ENCODE measurements at places on chromosomes 3 and 15.
A peak's percentile ranks its signal among the peaks of the same experiment; 100 is the strongest.

GRCh38 chr3:177141899-177142646 lies 55.2 kb downstream of the TBL1XR1 start:
- H3K36me3 ChIP-seq = no peaks in the 10 kb centered on the region
- no peak for DNase-seq
- no peak overlapping the region for H3K27ac ChIP-seq
- H3K4me1 ChIP-seq = peaks cover 4% of the 10 kb centered on the region

GRCh38 chr15:26145796-26146195 lies 282.7 kb upstream of the ATP10A start:
- no peak overlapping the region for H3K27ac ChIP-seq
- no peak overlapping the region for H3K4me3 ChIP-seq
- H3K4me1 ChIP-seq = no peaks in the 10 kb centered on the region
- no peak for DNase-seq

- DNase-seq = no peak
- H3K27ac ChIP-seq = no peak overlapping the region
- H3K27me3 ChIP-seq = peaks cover 7% of the 10 kb centered on the region
- no peak overlapping the region for H3K4me3 ChIP-seq
- H3K4me1 ChIP-seq = no peaks in the 10 kb centered on the region
- no peaks in the 10 kb centered on the region for H3K36me3 ChIP-seq
Observed at GRCh38 chr15:57355259-57355658, 21.0 kb upstream of the CGNL1 start.

- no peak overlapping the region for H3K4me3 ChIP-seq
- no peaks in the 10 kb centered on the region for H3K36me3 ChIP-seq
- H3K27me3 ChIP-seq = peaks cover 2% of the 10 kb centered on the region
- DNase-seq = no peak
- no peak overlapping the region for H3K27ac ChIP-seq
Observed at GRCh38 chr15:37220949-37221670, 120.8 kb upstream of the MEIS2 start.

GRCh38 chr3:139199421-139200010 lies 144.3 kb upstream of the MRPS22 start:
- H3K4me1 ChIP-seq = no peaks in the 10 kb centered on the region
- DNase-seq = no peak
- no peaks in the 10 kb centered on the region for H3K36me3 ChIP-seq
- H3K27ac ChIP-seq = no peak overlapping the region
- no peaks in the 10 kb centered on the region for H3K27me3 ChIP-seq

DNA sequence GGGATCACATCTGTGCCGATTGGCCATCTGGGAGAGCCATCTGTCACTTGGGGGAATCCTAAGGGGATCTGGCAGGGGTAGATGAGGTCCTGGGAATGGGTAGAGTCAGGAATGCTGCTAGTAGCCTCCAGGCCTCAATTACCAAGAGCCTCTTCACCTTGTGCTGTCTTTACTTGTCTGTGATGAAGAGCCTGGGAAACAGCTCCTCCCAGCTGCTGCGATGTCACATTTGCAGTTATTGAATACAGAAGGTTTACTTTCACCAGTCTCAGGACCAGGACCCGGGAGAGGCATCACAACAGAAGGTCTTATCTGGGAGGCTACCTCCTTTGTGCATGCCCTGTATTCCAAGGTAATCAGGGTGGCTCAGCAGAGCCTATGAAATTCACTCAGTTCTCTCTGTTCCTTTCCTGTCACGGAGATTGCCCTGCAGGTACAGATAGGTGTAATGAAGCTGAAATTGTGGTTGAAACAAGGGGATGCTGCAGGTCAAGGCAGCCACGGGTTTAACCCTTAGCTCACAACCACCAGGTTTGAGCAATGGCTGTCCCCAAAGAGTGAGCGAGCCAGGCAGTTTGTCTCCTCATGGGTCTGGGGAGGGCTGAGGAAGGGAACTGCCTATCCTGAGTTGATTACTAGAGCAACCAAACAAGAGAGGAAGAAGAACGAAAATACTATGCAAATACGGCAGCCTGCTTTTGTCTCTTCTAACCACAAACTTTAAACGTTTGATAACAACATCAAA lies 298.9 kb upstream of the RORA start:
- no peak for DNase-seq
- no peaks in the 10 kb centered on the region for H3K4me1 ChIP-seq

- no peaks in the 10 kb centered on the region for H3K4me1 ChIP-seq
- no peak overlapping the region for H3K4me3 ChIP-seq
- no peaks in the 10 kb centered on the region for H3K27me3 ChIP-seq
- DNase-seq = no peak
Observed at GRCh38 chr3:108569336-108569735, 19.9 kb downstream of the CIP2A start.

DNA sequence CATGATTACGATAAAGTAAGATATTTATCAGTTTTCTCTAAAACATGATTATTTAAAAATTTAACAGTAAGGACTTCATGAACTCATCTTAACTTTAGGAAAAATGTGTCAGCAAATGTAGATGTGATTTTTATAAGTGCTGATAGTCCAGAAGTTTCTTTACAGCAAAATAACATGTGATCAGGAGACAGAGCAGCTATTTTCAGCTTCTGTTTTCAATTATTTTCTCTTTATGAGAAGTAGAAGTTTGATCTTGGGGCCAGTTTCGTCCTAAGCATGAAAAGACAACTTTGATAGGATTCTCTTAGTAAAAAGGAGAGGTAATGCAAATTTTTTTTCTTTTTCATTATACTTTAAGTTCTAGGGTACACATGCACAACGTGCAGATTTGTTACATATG lies 96.5 kb upstream of the TSPAN3 start:
- H3K27me3 ChIP-seq = no peaks in the 10 kb centered on the region
- no peak overlapping the region for H3K4me3 ChIP-seq
- no peak for DNase-seq
- H3K4me1 ChIP-seq = peaks cover 10% of the 10 kb centered on the region

- peaks cover 20% of the 10 kb centered on the region for H3K4me1 ChIP-seq
- DNase-seq = no peak
- peaks cover 34% of the 10 kb centered on the region for H3K36me3 ChIP-seq
- H3K4me3 ChIP-seq = no peak overlapping the region
- H3K27ac ChIP-seq = no peak overlapping the region
Observed at GRCh38 chr3:16369276-16369675, 104.3 kb downstream of the OXNAD1 start.

GRCh38 chr3:62169906-62170660 lies 203.3 kb downstream of the FEZF2 start:
- peak; percentile 56 for DNase-seq
- peaks cover 2% of the 10 kb centered on the region for H3K36me3 ChIP-seq
- H3K27ac ChIP-seq = no peak overlapping the region
- H3K4me3 ChIP-seq = no peak overlapping the region
- peaks cover 1% of the 10 kb centered on the region for H3K4me1 ChIP-seq

- H3K4me1 ChIP-seq = no peaks in the 10 kb centered on the region
- H3K36me3 ChIP-seq = no peaks in the 10 kb centered on the region
- no peak overlapping the region for H3K27ac ChIP-seq
- no peak for DNase-seq
- no peak overlapping the region for H3K4me3 ChIP-seq
- no peaks in the 10 kb centered on the region for H3K27me3 ChIP-seq
Observed at GRCh38 chr15:77029166-77030047, 34.5 kb downstream of the PSTPIP1 start.

GRCh38 chr3:172853921-172854666 lies 103.6 kb downstream of the ECT2 start:
- H3K36me3 ChIP-seq = no peaks in the 10 kb centered on the region
- no peak overlapping the region for H3K4me3 ChIP-seq
- peaks cover 3% of the 10 kb centered on the region for H3K27me3 ChIP-seq
- no peak overlapping the region for H3K27ac ChIP-seq
- no peaks in the 10 kb centered on the region for H3K4me1 ChIP-seq

DNA sequence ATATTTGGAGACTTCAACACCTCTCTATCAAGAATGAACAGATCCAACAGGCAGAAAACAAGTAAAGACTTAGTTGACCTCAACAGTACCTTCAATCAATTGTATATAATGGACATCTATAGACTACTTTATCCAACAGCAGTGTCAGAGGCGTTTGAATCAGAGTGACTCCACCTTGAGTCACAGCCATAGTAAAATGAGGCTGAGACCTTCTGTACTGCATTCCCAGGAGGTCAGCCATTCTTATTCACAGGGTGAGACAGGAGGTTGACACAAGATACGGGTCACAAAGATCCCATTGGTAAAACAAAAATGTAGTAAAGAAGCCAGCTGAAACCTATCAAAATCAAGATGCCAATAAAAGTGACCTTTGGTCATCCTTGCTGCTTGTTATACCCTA lies 299.8 kb downstream of the CNTN3 start:
- H3K4me1 ChIP-seq = no peaks in the 10 kb centered on the region
- DNase-seq = peak; percentile 44
- no peak overlapping the region for H3K4me3 ChIP-seq
- no peaks in the 10 kb centered on the region for H3K36me3 ChIP-seq

GRCh38 chr15:66601521-66601920 lies 35.7 kb upstream of the LCTL start:
- no peak overlapping the region for H3K27ac ChIP-seq
- no peak overlapping the region for H3K4me3 ChIP-seq
- peaks cover 22% of the 10 kb centered on the region for H3K27me3 ChIP-seq
- no peaks in the 10 kb centered on the region for H3K36me3 ChIP-seq
- no peak for DNase-seq

DNA sequence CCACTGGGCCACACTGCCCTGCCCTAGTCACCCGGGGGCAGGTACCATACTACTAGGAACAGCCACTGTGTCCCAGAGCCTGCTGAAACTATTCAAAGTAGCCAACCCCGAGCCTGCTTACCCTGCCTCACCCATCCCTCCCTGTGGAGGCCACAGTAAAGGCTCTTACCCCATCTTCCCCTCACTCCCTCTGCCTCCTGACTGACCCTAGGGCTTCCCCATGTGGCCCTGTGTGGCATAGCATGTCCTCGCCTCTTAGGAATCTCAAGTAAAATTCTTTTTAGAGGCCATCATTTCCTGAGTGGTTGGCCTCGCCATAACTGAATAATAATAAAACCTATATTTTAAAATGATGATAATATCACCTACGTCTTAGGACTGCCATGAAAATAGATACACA lies 112.2 kb upstream of the SLC6A11 start:
- peak; percentile 23 for DNase-seq
- H3K27me3 ChIP-seq = peaks cover 26% of the 10 kb centered on the region
- H3K27ac ChIP-seq = no peak overlapping the region
- H3K4me1 ChIP-seq = no peaks in the 10 kb centered on the region
- no peaks in the 10 kb centered on the region for H3K36me3 ChIP-seq

DNA sequence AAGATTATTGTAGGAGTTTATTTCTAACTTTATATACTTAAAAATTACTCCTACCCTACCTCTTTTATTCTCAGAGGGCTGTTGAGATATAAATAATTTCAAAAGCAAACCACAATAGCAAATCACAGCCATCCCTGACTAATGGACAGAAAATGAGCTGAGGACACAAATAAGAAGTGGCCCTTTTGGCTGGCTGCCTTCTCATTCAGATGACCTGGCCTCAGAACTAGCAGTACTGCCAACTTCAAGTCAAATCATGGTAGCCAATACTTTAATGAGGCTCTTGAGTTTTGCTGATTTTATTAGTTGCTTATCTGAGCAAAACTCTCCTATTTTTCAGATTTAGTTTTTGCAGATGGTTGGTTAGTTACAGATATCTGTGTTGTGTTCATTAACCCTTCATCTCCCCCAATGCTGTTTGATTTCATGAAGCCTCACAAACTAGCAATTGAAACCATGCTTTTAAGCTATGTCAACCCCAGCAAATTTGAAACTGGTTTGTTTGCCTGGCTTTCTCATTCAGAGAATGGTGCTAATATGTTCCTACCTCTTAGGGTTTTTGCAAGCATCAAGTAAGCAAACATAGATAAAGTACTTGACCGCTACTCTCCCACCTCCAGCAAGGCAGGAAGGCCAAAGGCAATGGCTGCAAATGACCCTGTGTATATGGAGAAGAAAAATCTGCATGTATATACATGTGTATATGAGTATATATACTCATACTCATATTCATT lies 73.4 kb upstream of the HACD2 start:
- no peak overlapping the region for H3K27ac ChIP-seq
- H3K36me3 ChIP-seq = peaks cover 69% of the 10 kb centered on the region
- no peak overlapping the region for H3K4me3 ChIP-seq

DNA sequence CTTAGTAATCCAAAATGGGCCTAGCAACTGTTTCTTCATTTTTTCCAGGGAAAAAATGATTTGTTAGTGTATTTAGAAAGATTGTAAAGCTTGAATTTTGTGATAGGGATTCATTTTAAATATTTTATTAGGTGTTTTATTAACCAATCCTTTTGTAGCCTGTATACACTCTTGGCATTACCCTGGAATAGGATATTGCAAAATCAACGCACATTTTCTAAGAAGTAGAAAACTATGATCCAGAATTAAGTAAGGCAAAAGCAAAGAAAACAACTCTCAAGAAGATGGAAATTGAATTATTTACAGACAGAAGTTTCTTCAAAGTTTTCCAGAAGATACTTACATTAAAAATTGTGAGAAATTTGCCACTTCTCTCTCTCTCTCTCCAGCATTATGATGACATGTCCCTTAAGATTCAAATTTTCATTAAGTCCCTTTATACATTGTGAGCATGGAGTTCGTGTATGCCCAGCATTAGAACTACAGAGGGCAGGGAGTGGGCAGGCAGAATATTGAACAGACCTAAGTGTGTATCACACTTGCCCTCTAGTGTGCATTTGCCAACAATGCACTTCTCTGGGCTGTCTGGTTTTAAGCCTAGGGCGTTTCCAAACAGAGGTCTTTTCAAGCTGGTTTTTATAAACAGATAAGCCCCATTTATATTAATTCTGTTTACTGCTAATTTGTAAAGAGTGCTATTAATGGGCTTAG lies 28.5 kb upstream of the CMSS1 start:
- no peaks in the 10 kb centered on the region for H3K36me3 ChIP-seq
- peak; percentile 67 for DNase-seq
- no peaks in the 10 kb centered on the region for H3K27me3 ChIP-seq
- H3K4me1 ChIP-seq = peaks cover 4% of the 10 kb centered on the region
- H3K4me3 ChIP-seq = no peak overlapping the region

DNA sequence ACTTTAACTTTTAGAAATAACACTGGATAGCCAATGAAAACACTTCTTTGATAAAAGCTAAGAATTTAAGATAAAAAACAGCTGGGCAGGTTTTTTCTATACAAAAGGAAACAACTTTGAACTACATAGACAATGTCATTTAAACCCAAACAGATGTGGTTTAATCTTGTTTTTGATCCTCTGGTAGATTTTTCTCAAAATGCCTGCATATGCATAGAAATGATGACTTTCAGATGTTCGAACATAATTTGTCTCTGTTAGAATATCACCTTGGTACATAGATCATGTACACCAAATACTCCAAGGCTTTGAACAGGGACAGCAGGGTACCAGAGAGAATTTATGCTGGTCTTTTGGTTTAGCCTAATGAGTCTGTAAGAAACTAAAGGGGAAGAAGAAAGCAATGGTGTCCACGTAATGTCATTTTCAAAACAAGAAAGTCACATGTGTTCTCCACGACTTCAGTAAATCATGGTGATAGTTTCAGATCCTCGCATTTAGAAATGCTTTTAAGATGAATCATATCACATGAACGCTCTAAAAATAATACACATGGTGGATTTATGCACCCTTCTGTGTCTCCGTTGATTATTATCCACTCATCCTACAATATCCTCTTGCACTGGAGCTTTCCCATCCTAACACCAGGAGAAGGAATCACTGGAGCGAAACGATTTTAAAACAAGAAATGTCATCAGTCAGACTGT lies 160.1 kb upstream of the PDZRN3 start:
- no peaks in the 10 kb centered on the region for H3K36me3 ChIP-seq
- no peak overlapping the region for H3K27ac ChIP-seq
- H3K27me3 ChIP-seq = no peaks in the 10 kb centered on the region
- no peak overlapping the region for H3K4me3 ChIP-seq
- DNase-seq = peak; percentile 60

GRCh38 chr3:74897006-74897405 lies 282.5 kb upstream of the CNTN3 start:
- DNase-seq = no peak
- H3K36me3 ChIP-seq = no peaks in the 10 kb centered on the region
- no peaks in the 10 kb centered on the region for H3K27me3 ChIP-seq
- no peaks in the 10 kb centered on the region for H3K4me1 ChIP-seq
- no peak overlapping the region for H3K4me3 ChIP-seq
